Activated CD4-positive, alpha-beta T cell treated with anti-CD3 and anti-CD28 coated beads, Interleukin-2, amount 10 ng/mL, durations not matched to agents 7 days and 5 days (primary cell): ENCODE measurements at places on chromosomes 12 and 14. TPM values are rescaled to one million over a fixed set of nuclear protein-coding genes. Genes with fewer than 3 reads are reported as not detected.

The HOXC12 gene
- not detected for total RNA-seq

The PKP2 gene
- total RNA-seq: not detected

The PLEK2 gene
- 1.1 TPM for total RNA-seq

The SDR9C7 gene
- not detected for total RNA-seq

The RITA1 gene
- 17.0 TPM for total RNA-seq

GRCh38 chr14:63564318-63564717 lies 21.1 kb upstream of the PPP2R5E start:
- no peak for DNase-seq

The IFNG-AS1 gene
- not detected for total RNA-seq

- no peak for DNase-seq
Measured at GRCh38 chr12:62631471-62632410, 165.1 kb downstream of the MON2 start.
